EL (cell line): ENCODE measurements at places on chromosomes 7 and 10.

DNA sequence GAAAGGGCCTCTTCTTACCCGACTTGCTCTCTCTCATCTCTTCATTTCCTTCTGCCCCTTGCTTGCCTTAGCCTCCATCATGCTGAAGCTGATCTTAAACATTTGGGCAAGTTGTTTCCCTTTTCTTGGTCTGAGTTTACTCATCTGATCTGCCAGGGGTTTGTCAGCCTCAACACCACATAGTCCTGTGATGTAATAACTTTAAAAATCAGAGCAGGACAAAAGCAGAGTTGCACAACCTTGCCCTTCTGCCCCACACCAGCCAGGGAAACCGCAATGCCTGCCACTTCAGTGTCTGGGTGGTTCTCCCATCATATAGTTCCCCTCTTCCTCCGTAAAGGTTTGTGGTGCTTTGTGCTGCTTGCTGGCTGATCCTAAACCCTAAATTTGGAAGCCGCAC, 9.9 kb upstream of the LIPM start:
- peak; percentile 60 for DNase-seq

DNA sequence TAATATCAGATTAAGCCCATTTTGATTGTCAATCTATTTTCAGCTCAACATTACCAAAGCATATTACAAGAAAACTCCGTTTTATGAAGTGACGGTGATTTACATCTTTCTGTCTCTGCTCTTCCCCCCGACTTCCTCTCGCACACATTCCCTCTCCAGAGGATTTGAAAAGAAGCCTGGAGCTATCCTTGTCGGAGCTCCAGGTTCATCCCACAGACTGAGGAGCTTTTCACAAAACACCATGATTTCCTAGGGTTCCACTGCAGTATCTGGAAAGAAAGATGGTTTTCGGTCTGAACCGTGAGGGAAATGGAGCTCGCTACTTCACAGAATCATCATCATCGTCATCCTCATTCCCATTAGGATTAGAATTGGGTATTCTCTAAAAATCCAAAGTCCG, 655.5 kb upstream of the MGMT start:
- DNase-seq = no peak

GRCh38 chr10:1211844-1212570, 155.8 kb downstream of the WDR37 start:
- no peak for DNase-seq

DNA sequence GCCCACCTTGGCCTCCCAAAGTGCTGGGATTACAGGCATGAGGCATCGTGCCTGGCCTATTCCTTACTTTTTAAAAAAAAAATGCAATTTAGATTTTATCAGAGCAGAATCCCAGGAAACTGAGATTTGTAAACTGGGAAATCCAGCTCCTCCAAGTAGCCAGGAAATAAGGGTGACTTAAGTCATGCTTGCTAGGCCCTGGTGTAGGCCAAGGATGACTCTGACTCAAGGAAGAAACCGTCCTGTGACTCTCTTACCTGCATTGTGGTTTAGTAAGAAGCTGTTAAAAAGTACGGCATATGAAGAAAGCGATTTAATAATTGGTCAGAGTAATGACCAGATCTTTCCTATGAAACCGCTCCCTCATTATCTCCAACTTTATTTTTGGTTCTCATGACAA, 10.2 kb downstream of the PFKP start:
- DNase-seq = no peak

- no peak for DNase-seq
Observed at GRCh38 chr7:42159130-42159529, 77.9 kb downstream of the GLI3 start.

GRCh38 chr7:66206934-66207240, 1.8 kb downstream of the TPST1 start:
- DNase-seq = no peak
